ENCODE measurements at places on chromosomes 7 and 10.

DNA sequence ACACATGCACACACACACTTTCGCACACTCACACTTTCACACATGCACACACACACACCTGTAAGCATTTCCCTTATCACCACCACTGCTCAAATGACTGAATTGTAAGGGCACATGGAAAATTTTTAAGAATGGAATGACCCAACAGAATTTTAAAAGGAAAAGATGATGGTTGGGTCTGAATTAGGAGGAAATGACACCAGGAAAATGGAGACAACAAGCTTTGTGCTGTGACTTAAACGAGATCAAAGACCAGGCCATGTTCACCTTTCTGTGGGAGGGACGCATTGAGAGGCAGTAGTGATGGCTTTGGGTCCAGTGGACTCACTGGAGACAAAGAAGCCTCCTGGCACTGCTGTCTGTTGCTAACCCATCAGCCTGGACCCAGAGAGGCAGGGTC lies 16.7 kb upstream of the C10orf71 start:
- ATAC-seq: no peak

DNA sequence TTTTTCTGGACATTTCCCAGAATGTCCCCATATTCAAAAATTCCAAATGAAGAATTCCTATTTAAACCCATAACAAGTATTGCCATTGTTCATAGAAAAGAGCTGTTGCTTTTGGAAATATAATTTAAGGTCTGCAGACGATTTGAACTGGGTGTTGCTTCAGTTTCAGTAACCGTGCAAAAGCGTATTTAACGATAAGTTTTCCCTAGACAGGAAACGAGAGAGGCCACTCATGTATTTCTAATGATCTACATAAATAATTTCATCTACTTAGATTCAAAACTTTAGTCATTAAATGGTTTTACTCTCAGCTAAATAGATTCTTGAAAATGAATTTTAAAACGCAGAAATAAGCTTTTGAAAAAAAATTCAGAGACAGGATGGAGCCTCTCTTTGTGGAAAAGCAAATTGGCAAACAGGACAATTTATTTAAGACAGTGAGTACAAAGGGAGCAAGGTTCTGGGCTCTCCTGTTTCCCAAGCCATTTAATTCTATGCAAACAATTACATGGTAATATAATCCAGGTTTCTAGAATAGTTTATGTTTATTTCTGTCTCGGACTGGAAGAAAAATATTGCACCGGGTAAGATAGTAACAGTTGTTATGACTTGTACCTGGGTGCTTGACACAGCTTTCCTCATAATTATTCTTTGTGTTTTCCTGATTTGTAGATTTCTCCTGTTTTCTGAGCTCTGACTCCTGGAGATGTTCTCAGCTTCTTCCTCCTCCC lies 263.0 kb downstream of the BAMBI start:
- ATAC-seq: no peak

DNA sequence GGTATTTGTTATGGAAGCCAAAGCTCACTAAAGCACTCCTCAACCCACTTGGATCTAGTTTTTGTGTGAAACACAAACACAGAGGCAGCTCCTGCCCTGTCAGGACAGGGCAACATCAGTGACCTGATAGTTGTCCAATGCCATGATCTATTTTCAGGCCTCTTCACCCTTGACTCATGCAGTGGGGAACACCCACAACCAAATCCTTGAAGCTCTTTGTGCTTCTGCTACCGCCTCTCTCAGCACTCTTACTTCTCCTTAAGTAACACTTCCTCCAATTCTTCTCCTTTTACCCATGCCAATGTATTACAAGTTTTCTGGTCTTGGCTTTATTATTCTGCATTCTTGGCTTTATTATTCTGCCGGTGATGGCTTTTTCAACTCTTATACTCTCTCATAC lies 425.3 kb downstream of the INHBA start:
- no peak for ATAC-seq

- ATAC-seq: no peak
Measured at GRCh38 chr10:86744067-86744725, 12.2 kb upstream of the BMPR1A start.

- ATAC-seq: peak; percentile 43
Measured at GRCh38 chr10:30158325-30158960, 99.1 kb upstream of the JCAD start.

GRCh38 chr10:69146759-69147158 lies 22.8 kb downstream of the VPS26A start:
- ATAC-seq: no peak

DNA sequence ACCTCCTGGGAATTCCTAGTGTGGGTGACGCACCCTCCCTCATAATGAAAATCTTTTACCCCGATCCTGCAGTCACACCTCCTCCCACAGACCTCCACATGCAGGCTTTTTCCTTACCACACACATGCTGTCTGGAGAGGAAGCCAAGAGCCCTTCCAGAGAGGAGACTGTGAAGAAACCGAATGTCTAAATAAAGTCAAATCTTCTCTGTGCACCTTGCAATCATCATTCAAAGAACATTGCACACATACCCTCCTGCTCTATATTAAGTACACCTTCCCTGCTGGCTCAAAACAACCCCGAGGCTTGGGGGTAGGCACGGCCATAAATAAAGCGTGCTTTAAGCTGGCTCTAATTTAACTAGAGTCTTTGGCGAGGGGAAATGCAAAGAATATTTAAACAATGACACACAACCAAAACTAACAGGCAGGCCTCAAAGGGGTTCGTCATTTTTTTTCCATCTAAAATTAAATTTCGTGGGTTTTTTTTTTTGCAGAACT lies 34.9 kb downstream of the CALML3 start:
- ATAC-seq: no peak

DNA sequence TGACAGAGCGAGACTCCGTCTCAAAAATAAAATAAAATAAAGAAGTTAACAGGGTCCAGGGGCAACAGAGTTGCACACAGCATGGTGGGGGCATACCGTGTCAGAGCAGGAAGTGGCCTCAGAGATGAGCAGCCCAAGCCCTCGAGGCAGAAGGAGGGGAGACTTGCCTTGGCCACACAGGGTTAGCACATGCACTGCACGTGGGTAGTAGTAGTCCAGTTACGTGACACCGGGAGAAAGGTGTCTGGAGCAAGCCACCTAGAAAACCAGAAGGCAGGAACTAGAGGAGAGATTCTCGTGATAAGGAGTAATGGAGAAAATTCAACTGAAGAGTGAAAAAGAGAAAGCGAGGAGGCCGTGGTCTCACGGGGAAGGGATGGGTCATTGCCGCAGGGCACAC lies 9.8 kb upstream of the DENND2A start:
- ATAC-seq: no peak

GRCh38 chr7:145360511-145361100 lies 524.8 kb upstream of the TPK1 start:
- ATAC-seq: no peak

DNA sequence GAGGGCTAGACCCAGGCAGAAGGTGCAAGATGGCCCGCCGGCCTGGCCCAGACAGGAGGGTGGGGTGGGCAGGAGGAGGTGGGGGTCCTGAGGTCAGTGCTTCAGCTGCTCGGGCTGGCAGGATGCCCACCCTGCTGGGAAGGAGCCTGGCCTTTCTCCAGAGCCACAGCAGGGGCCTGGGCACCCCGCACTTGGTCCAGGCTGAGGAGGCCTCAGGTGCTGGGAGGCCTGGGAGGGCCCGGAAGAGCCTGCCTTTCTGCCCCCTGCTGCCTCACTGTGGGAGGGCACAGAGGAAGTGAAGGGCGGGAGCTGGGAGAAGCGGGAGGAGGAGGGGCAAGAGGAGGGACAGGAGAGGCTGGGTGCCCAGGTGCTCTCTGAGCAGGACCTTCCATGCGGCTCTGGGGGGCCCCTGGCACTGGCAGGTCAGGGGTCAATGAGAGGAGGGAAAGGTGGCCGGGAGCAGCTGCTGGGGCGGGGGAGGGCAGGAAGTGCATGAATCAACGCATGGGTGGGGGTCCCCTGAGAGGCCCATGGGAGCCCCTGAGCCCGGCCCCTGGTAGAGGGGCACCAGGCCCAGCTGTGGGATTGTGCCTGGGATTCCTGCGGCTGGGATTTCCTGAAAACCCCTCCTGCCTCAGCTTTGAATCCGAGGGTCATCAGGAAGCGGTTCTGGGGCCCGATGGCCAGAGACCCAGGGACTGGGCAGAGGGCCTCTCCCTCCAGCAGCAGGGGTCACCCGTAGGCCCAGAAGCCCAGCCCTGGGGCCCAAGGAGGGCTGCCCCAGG lies 49.9 kb downstream of the PWWP2B start:
- peak; percentile 68 for ATAC-seq

DNA sequence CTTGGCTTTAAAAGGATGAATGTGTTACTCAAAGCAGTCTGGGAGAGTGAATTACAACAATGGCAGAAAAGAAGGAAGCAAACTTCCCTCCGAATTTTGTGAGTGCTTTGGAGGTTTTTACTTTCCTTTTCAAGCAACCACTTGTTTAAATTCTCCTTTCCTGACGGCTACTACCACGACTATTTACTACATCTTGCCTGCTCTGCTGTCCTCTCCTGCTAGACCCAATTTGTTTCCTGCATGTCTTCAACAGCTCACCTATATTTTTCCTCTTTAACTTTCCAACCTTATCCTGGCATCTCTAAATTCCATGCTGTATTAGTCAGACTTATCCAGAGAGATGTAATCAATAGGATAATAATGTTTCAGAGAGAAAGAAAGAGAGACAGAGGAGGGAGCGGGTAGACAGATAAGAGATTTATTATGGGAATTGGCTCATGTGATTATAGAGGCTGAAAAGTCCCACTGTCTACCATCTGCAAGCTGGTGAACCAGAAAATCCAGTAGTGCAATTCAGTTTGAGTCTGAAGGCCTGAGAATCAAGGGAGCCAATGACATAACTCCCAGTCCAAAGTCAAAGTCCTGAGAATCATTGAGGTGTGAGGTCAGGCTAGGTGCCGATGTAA lies 42.8 kb upstream of the SLC13A1 start:
- ATAC-seq: no peak

DNA sequence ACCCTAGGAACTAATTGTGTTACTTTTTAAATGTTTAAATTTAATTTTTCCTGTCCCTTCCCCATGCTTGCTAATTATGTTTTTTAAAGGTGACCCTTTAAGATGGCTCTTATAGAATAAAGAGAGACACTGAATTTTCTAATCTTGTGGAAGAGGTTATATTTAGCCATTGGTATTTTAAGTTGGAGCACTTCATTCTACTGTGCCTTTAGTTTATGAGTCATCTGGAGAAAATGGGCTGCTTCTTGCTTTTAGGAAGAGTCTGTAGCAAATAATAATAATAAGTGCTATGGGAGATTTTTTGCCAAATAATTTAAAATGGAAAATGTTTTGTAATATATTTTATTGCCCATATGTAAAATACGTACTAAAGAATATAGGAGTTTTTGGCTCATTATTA lies 139.7 kb downstream of the ADK start:
- no peak for ATAC-seq

DNA sequence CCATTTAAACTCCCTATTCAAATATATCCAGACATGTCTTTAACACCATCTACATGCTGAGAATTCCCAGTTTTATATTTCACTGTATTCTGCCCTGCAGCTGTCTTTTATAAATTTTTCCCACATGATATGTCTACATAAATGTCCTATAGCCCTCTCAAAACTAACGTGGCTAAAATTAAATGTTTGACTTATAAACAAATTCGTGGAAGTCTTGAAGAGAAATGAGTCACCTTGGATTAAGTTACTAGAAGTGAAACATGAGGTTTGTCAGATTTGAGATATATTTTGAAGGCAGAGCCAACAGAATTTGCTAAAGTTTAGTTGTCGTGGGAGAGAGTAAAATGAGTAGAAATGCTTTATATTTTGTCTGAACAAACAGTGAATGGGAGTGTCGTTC lies 386.9 kb upstream of the CNTNAP2 start:
- no peak for ATAC-seq

GRCh38 chr7:100401811-100402210 lies 26.7 kb downstream of the ZCWPW1 start:
- no peak for ATAC-seq

DNA sequence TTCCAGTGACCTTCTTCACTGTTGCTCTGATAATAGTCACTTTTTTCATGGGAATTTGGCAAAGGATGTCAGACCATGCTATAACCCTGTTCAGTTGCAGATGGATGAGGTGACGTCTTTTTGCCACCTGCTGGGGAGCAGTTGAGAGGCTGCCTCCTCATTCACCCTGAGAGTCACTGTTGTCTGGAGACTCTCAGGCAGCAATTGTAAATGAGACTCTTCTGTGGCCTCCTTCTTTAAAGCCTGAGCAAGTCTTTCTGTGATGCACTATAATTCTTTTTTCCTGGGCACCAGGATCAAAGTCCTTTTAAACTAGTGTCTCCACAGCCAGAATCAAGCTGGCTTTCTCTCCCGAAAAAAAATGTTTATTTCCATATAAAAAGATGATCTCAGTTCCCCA lies 345.1 kb downstream of the ARL4A start:
- ATAC-seq: no peak

Measured in activated T-helper 17 cell treated with anti-CD3 and anti-CD28 coated beads, Interleukin-2, amount 50 U/mL, for 72 hours (primary cell).